ENCODE measurements at places on chromosomes 11 and 22.

- DNase-seq: no peak
Measured at GRCh38 chr11:72528121-72528520, 93.8 kb upstream of the CLPB start.

GRCh38 chr22:19055801-19056200 lies 66.4 kb downstream of the DGCR2 start:
- no peak for DNase-seq

DNA sequence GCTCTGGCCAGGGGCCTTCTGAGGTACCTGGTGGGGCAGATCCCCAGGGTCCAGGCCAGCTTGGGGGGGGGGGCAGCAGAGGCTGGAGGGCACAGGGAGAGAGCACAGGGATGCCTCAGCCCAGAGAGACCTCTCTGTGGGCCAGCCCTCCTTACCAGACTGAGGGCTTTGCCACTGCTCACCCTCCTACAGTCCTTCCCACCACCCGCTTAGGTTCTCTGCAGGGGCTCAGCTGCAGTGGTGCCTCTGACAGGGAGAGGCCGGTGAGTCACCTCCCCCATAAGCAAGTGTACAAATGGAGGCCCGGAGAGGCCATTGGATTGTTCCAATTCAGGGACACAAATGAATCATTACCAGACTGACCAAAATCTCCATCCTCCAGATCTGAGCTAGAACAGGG lies 68.1 kb upstream of the LMO1 start:
- no peak for DNase-seq

- no peak for DNase-seq
Measured at GRCh38 chr22:36391638-36392037, 3.9 kb upstream of the MYH9 start.

DNA sequence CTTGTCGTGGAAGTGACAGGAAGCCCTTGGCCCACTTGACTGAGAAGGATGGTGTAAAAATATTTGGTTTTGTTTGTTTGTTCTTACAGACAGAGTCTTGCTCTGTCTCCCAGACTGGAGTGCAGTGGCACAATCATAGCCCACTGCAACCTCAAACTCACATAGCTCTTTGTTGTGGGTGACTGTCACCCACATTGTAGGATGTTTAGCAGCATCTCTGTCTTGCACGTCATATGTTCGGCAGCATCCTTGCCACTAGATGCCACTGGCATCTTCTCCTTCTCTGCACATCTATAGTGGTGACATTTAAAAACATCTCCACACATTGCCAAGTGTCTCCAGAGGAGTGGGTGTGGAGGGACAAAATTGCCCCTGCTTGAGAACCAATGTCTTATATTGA lies 56.8 kb downstream of the PRR5L start:
- no peak for DNase-seq

- DNase-seq: no peak
Measured at GRCh38 chr11:22234743-22235142, 41.9 kb downstream of the ANO5 start.

- DNase-seq: no peak
Measured at GRCh38 chr11:40029391-40029790, 1430.1 kb downstream of the LRRC4C start.

GRCh38 chr11:9601037-9601875 lies 27.8 kb downstream of the WEE1 start:
- DNase-seq: peak; percentile 96

DNA sequence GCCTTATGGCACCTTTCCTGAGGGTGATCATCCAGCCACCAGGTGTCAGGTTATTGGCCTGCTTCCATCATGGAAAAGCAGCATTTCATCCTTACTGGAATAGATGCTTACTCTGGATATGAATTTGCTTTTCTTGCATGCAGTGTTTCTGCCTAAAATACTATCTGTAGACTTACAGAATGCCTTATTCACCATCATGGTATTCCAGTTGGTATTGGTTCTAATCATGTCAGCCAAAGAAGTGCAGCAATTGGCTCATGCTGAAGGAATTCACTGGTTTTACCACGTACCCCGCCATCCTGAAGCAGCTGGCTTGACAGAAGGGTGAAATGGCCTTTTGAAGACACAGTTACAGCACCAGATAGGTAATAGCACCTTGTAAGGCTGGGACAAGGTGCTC lies 194.2 kb downstream of the AASDHPPT start:
- DNase-seq: no peak

DNA sequence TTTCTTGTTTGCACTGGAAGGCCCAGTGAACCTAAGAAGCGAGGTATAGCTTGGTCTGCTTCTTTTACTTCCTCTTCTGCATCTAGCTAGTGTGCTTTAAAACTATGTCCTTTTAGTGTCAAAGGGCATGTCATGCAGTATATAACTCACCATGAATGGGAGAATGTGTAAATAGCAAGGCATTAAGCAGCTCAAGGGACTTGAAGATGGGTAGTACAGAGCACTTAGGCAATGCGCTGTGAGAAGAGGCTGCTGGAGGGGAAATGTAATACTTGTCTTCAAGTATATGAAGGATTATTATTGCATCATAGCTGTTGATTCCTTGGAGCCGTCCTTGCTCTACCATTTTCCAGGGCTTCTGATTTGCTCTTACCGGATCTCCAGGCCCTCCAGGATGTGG lies 7.6 kb downstream of the MAML2 start:
- no peak for DNase-seq

DNA sequence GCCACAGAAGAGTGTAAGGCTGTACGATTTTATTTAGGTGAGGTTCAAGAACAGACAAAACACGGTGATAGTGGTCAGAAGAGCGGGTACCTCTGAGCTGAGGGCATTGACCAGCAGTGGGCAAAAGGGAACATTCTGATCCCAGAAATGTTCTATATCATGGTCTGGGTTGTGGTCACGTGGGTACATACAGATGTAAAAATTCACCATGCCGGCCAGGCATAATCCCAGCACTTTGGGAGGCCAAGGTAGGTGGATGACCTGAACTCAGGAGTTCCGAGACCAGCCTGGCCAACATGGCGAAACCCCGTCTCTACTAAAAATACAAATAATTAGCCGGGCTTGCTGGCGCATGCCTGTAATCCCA lies 31.1 kb upstream of the GCAT start:
- no peak for DNase-seq

- DNase-seq: no peak
Measured at GRCh38 chr22:44314425-44315067, 1.8 kb upstream of the SHISAL1 start.

DNA sequence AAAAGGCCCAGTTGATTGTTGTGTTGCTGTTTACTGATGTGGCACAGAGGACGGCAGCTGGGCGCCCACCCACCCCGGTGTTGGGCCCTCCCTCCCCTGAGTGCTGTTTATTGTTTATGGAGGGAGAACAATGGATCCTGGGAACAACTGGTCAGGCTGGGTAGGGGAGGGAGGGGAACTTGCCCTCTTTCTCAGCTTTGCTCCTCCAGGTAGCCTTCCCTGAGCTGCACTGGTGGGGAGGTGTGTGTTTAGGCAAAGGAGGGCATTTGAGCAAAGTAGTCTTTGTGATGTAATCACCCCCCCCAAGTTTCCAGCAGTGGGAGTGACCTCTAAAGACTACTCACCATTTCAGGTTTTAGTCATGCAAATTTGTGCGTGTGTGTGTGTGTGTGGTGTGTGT lies 1035.3 kb downstream of the NTM start:
- DNase-seq: no peak

GRCh38 chr11:67640021-67640757 lies 626 bp upstream of the TBX10 start:
- DNase-seq: no peak

Data from GM12864 (cell line).